NCI-H1092 treated with DMSO at 0.1 percent for 48 hours (cell line): ENCODE measurements at places on chromosomes 2 and 18.

- no peak for DNase-seq
Observed at GRCh38 chr2:120775194-120775593, 39.5 kb downstream of the GLI2 start.

DNA sequence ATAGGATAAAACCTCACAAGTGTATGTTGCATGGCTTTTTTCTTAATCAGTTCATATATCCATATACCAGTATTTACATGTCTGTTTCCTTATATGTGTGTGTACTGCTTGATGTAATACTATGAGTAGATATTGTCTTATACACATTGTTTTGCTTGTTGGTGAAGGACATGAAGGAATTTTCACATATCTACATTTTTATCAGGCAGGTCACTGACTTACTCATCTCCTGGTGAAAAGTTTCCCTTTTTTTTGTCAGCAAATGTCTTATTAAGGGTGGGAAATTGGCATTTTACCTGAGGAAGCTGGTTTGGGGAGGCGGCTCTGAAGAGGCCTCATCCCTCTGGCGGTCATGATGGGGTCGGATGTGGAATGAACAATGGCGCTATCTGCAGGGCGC, 61.4 kb upstream of the LYPD1 start:
- DNase-seq = no peak

- DNase-seq = no peak
Observed at GRCh38 chr2:120677696-120678247, 57.9 kb upstream of the GLI2 start.

- DNase-seq = no peak
Observed at GRCh38 chr2:73776381-73776780, 3.5 kb downstream of the DUSP11 start.

GRCh38 chr2:239946562-239946863, 78.6 kb downstream of the NDUFA10 start:
- no peak for DNase-seq

DNA sequence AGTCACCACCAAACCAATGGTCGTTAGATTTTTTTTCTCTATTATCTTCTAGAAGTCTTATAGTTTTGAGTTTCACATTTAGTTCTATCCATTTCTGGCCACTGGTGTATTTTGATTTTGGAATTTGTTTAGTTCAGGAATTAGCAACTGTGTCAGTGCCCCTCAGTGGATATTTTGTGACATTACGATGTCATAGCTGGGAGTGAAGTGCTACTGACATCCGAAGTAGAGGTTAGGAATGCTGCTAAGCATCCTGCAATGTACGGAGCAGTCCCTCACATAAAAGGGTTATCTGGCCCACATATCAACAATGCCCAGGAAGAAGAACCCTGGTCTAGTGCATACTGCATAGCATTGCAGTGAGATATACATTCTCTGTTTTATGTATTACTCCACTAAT, 157.4 kb upstream of the RGPD4 start:
- DNase-seq = peak; percentile 13

GRCh38 chr2:227052879-227053278, 111.1 kb downstream of the COL4A4 start:
- DNase-seq = peak; percentile 80

DNA sequence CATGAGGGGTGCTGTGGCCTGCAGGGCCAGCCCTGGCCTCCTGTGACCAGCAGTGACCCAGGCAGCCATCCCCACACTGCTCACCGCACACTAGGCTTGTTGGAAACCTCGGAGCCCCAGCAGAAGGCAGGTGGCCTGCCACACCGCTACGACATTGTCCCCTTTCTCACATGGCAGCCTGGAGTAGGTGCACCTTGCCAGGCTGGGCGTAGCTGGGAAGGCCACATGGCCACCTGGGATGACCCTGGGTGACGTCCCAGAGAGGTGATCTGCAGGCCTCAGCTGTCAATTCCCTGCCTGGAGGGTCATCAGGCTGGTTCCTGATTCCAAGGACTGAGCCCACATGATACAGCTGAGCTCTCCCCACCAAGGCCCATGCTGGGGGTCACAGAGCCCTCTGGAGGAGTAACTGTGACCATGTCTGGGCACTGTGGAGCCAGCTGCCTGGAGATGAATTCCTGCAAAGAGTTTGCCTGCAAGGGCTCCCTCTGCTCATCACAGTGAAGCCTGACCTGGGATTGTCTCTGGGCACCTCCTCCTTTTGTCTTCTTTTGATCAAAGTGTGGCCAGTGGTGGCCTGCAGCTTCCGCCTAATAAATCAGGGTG, 119.6 kb upstream of the OTOS start:
- no peak for DNase-seq

GRCh38 chr2:234569776-234570430, 73.0 kb upstream of the ARL4C start:
- no peak for DNase-seq

DNA sequence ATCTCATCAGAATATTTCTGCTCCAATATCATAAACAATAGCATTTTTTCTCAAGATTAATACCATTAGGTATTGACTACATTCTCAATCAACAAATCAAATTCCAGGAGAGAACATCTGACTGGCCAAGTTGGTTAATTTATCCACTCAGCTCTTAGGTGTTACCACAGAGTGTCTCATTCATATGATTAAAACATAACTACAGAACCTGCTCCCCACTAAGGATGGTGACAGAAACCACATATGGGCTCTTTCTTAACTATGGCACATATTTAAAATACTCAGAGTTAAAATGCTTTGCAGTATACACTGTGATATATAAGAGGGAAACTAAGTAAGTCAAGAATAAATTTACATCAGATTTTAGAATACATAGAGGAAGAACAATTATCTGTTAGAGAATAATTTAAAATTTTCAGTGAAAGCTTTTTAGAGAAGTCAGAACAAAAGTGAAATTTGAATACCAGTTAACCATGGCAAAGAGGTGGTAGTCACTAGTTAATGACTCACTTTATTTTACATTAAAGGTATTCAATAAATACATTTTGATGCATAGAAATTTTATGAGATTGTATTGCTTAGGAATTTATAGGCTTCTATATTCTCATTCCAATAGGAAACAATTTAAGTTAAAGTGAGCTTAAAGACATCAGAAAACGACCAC, 1120.8 kb upstream of the TMEFF2 start:
- no peak for DNase-seq

GRCh38 chr2:121903037-121903689, 147.7 kb downstream of the TSN start:
- DNase-seq = peak; percentile 15

GRCh38 chr2:16254356-16254965, 314.1 kb downstream of the MYCN start:
- no peak for DNase-seq

- no peak for DNase-seq
Observed at GRCh38 chr2:219739866-219740440, 112.5 kb downstream of the SLC4A3 start.

GRCh38 chr2:96153291-96153713, 8.1 kb upstream of the DUSP2 start:
- no peak for DNase-seq

GRCh38 chr2:25596516-25597244, 76.7 kb downstream of the DTNB start:
- DNase-seq = no peak

DNA sequence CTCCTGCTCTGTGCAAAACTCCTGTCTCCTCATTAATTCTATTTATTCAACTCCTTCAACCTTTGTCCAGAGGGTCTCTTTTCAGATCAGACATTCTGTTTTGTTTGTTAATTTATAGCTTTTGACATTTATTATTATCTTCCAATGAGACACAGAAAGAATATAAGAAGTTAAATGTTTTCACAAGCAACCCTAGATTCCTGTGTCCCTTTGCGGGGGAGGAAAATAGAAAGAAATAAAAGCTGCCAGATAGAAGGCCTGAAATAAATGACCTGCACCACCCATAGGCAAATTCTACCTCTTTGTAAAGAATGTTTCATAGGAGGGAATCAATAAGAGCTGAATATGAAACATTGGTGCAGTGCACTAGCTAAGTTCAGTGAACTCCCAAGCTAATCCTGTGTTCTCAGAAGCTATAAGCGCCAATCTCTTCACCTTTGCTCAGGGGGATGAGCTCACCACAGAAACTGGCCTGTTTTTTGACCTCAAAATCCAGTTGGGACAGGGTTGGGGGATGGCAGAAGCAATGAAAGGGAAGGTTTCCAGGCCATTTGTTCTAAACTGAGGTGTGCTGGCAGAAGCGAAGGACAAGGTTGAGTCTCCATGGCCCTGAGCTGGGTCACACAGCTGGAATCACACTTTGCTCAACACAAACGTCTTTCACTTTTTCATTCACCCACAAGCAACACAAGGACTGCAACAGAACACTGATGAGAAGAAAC, 258.6 kb downstream of the NRXN1 start:
- no peak for DNase-seq

DNA sequence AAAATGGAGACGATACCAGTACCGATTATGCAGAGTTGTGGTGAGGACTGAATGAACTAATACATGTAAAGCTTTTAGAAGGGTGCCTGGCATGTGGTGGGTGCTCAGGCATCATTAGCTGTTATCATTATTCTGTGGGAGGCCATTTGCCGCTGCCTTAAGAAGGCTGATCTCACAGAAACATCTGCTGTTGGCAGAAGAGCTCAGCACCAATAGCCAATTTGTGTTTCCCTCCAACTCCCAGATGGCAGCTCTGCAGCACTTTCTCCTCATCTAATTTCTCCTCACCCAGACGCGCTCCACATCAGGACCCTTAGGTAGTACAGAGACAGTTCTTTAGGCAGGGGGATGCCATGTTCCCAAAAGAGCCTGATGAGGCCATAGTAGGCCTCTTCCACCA, 15.8 kb upstream of the CYP1B1 start:
- no peak for DNase-seq

- no peak for DNase-seq
Observed at GRCh38 chr18:33708876-33709275, 130.9 kb downstream of the ASXL3 start.

DNA sequence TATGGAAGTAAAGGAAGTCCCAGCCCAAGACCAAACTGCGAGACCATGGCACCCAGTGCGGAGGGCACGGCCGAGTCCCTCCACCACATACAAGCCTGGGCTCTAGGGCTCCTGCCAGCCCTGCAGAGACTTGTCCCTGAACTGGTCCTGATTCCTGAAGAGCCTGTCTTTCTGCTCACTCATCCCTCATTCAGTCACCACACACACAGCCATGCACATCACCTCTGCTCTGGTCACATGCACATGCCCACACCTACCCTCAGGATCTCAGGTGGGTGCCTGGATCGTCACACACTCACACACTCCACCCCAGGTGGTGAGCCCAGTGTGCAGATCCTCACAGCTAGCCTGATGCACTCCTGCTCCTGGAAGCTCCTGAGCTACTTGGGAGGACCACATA, 71.4 kb upstream of the LAPTM4A start:
- no peak for DNase-seq

- no peak for DNase-seq
Observed at GRCh38 chr2:73258186-73258912, 24.2 kb downstream of the CCT7 start.

DNA sequence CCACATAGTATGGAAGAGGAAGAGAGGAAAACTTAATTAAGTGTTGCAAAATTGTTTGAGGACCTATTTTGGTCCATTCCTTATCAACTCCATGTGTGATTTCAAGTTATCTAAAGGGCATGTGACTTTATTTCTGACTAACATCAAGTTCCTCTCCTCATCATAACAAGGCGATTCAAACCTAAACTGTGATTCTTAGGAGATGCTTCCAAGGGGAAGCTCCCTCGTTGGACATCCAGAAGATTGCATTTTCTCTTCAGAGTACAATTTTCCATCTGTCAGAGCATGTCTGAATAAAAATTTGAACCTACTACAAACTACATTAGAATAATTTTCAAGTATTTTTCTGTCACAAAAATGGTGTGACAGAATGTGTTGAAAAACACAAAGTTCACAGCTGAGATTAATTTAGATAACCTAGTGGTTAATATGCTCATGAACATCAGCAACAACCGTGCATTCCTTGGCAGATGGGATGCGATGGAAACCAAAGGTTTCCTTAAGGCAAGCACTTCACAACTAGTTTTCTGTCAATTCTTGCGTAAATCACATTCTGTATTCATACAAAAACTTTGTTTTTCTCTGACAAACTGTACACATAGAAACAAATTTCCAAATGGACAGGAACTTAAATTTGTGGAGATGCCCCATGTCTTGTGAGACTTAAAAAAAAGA, 4.2 kb downstream of the SFT2D3 start:
- no peak for DNase-seq

DNA sequence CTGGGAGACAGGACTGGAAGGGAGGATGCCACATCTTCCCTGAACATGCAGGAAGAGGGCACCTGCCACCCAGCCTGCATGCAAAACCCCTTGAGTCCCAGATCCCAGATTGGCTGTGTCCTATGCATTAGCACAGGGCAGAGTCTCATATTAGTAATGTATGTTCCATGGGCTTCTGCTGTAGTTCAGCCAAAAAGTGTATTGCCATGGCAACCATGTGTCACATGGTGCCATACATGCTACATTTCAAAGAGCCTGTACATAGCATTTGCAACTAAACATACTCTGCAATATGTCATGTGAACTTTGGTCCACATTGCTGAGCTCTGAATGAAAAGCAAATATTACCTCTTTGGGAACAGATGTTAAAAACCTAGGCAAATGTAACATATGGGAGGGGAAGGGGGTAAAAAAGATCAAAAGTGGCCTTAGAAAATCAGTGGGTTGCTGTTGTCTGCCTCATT, 78.4 kb downstream of the DPP4 start:
- no peak for DNase-seq

DNA sequence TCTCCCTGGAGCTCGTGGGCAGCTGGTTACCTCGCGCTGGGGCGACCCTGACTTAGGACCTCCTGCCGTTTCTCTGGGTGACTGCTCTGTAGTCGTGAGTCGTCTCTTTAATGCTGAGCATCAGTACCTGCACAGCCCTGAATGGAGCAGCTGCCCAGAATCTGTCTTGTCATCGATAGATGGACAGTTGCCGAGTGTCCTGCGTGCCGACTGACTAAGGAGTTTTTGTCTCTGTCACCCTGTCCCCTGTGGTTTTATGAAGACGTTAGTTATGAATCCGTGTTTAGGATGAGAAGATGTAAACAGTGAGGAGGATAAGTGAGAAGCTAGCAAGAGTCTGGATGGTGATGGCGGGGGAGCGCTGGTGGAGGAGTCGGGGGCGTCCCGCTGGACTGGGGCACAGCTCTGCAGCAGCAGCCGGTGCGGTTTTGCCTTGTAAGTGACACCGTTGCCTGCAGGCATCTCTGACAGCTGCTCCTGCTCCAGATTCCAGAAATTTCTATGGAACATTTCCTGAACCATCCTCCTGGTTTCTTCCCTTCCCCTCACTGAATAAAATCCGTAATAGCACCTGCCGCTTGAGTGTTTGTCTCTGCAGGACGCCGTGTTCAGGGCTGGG, 13.3 kb downstream of the AGAP1 start:
- peak; percentile 23 for DNase-seq
